Cortex of kidney (tissue), 1 donor: ENCODE measurements at places on chromosomes 7 and 10.

- DNase-seq: no peak
These were observed 78.9 kb downstream of the LRRTM3 start for GRCh38 chr10:67004690-67005089.

DNA sequence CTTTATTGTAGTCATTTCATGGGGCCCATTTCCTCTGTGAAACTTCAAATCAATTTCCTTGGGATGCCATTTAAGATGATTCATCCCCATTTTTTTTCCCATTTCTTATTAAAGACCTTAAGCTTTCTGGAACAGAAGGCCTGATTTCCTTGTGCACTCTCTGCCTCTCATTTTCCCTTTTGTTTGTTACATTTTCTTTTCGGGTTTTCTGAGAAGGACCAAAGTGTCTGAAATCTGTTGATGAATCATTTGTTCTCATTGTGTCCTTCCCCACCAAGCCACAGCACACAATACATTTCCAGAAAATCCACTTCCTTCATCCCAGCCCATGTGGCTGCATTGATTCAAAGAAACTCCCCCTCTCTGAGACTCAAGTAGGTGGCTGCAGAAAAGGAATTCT is 372.4 kb downstream of the SFMBT2 start:
- DNase-seq: no peak

- no peak for DNase-seq
These were observed 4.2 kb upstream of the HOXA7 start for GRCh38 chr7:27160546-27161213.

- no peak for DNase-seq
These were observed 122.9 kb downstream of the RALA start for GRCh38 chr7:39746103-39746819.

DNA sequence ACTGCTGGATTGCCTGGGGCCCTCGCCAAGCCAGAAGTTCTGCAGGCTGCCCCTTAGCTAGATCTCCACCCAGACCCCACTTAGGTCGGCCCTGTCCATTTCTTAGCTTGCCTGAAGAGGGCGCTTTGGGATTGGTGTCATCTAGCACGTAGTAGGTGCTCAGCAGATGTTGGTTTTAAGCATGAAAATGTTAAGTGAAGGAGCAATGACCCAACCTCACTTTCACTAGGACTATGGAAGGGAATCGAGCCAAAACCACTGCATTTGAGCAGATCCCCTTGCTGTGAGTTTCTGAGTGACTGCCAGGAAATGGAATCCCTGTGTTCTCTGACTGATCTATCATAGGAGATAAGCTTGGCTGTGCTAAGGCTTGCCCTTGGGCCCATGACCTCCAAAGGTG is 131.7 kb upstream of the EEPD1 start:
- no peak for DNase-seq

DNA sequence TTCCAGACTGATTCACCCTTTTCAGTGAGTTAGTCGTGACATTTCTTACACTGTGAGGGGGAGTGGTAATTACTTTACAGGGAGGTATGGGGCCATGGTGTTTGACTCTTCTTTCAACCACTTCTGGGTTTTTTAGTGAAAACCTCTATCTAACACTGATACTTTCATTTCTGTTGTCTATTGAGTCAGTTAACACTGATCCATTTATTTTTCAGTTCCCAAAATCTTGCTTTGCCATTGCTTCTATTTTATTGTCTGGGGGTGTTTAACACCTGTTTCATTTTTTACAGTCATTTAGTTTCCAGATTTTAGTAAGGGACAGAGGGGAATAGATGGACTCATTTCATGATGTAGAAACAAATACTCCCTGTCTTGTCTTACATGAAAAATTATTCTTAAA is 61.5 kb downstream of the HELLS start:
- no peak for DNase-seq

- DNase-seq: no peak
These were observed 192.5 kb upstream of the POT1 start for GRCh38 chr7:125122173-125122572.

GRCh38 chr7:3198316-3198715 is 102.7 kb upstream of the SDK1 start:
- DNase-seq: no peak

DNA sequence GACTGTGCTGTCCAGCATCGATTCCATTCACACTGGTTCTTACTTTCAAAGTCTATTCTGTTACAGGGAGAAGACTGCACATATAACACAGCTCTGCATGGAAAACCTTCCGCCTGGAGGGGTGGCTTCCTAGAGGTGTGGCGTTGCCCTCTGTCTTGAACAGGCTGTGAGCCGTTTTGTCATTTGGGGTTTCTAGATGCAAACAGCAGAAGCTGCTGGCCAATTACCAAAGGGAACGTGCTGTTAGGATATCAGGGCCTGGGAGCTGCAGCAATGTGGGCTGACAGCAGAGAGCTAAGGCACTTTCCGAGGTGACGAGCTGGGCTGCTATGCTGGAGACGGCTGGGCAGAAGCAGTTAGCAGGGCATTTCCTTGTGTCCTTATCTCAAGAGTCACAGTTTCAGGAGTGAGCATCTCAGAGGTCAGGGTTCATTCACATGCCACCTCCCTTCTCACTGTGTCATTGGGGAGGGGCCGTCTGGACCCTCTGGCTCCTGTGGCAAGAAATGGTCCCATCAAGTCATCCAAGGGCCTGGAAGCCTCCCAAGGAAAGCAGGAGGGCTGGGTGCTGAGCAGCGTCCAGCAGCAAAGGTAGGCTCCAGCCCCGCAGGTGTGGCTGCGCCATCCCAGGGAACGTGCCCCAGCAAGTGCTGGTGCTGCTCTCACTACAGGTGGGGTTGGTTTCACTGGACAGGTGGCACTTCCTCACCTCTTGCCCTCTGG is 106.5 kb downstream of the WDR37 start:
- no peak for DNase-seq

DNA sequence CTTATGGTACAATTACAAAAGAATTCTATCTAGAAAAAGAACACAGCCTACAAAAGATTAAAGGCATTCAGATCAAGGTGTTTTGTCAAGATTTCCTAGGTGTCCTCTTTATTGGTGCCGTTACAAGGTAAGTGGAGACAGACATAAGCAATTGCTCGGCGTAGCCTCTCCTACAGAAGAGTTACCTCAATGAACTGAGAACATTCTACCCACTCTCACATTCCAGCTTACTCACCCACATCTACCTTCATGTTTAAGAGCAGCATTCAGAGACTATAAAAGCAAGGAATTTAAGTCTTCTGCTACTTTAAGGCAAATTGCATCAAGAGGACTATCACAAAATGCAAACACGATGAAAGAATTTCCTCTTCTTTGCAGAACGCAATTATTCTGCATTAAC is 29.5 kb downstream of the MPP7 start:
- DNase-seq: no peak

DNA sequence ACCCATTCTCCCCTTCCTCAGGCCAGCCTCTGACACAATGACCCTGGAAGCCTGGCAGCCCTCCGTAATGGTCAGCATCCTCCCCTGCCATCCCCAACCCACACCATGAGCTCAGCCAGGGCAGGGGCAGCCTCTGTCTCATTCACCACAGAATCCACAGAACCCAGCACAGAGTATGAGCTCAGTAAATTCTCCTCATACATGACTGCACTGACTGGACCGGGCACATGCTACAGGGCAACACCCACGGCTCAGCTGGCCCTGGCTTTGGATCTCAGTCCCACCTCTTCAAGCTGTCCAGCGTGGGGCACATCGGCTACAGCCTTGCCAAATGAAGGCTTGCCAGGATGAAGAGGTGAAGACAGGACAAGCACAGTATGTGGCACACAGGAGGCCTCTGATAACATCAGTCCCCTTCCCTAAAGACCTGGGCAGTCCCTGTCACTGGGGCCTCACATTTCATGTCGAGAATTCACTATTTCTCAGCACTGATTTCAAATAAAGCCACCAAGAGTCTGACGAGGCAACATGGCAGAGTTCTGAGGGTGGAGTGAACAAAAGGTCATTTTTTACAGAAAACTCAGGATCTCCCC is 7.9 kb downstream of the GPRIN2 start:
- DNase-seq: no peak

DNA sequence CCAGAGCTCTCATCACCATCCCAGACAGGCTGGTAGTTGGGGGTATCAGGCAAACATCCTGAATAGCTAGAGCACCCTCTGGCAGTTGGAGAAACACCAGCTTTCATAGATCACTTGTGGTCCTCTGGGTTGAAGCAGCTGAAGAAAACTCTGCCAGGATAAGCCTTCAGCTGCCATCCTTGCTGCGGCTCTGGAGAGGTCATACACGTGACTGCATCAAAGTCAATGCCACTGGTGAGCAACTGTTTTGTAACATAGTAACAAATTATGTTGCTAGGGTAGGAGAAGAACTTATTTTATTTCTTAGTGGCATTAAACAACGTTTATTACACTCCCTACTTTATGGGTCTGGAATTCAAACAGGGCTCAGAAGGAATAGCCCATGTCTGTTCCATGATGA is 19.2 kb upstream of the PANK1 start:
- no peak for DNase-seq

DNA sequence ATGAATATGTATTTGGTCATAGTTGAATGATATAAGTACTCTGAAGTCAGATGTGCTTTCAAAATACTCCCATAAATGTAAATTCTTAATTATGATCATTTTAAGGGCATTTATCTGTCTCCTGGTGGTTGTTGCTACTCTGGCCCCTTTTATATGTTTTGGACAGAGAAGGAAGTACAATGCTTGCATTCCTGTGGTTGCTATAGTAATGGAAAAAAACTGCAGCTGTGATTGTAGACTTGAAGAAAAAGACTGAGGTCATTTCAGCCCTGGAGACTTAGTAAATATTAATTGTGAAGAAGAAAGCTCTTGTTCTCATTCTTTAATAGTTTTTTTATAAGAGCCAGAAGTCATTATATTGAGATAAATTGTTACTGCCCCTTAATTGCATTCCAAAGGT is 70.2 kb upstream of the FERD3L start:
- DNase-seq: no peak

DNA sequence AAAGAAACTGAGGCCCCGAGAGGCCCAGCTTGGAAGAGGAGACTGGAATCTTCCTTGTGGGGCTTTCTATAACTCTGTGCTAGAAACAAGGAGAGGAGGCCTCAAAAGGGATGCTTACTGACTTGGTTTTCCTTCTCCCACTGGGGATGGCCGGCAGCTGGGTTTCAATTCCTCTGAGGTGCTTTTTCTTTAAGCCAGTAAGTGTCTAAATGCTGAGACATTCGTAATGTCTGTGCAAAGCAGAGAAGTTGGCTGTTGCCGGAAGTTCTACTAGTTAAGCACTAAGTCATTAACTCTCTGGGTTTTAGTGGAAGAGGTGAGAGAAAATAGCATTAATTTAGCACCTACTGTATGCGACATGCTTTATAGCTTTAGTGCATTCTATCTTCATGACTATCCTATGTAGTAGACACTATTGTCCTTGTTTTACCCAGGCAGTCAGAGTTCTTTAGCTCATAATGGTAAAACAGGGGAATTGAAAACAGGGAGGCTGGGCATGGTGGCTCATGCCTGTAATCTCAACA is 135.2 kb downstream of the RGS10 start:
- no peak for DNase-seq

DNA sequence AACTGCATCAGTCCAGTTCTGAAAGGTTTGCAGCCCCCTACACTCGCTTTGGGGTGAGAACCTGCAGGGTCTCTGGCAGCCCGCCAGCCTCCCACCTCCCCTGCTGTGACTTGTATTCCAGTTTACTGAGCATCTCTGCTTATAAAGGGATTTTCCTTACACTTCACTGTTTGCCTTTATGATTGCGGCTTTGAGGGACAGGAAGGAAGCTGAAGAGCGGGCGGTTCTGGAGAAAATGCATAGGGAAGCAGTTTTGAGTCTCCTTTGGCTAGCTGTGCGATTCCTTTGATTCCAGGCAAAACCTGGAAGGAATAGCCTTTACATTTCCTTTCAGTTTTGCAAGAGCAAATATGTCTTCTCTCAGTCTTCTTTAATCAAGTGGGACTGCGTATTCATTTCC is 65.0 kb upstream of the TRIM8 start:
- DNase-seq: no peak

- no peak for DNase-seq
These were observed 1226.7 kb upstream of the LRRN3 start for GRCh38 chr7:109864230-109864629.

DNA sequence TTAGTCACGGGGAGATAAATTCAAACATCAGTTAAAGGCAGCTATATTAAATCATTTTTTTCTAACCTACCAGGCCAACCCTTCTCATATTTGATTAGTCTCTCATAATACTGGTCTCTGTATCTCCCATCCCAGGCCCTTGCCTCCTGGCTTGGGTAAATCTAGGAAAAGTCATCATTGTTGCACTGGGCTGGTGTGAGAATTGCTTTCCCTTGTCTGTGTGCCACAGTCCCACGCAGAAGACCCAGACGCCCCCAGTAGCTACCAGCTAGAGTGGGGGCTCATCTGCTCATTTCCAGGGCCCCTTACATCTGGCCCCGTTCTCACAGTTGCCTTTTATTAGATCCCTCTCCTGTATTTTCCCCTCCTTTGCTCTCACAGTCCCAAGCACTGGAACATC is 67.6 kb upstream of the VIPR2 start:
- no peak for DNase-seq

- DNase-seq: no peak
These were observed 3.0 kb upstream of the DNAAF5 start for GRCh38 chr7:723541-723940.

GRCh38 chr10:78531088-78531487 is 497.4 kb downstream of the RPS24 start:
- DNase-seq: no peak

DNA sequence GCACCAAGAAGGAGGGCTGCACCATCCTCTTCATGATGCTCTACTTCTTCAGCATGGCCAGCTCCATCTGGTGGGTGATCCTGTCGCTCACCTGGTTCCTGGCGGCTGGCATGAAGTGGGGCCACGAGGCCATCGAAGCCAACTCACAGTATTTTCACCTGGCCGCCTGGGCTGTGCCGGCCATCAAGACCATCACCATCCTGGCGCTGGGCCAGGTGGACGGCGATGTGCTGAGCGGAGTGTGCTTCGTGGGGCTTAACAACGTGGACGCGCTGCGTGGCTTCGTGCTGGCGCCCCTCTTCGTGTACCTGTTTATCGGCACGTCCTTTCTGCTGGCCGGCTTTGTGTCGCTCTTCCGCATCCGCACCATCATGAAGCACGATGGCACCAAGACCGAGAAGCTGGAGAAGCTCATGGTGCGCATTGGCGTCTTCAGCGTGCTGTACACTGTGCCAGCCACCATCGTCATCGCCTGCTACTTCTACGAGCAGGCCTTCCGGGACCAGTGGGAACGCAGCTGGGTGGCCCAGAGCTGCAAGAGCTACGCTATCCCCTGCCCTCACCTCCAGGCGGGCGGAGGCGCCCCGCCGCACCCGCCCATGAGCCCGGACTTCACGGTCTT is 1.9 kb downstream of the FZD1 start:
- DNase-seq: no peak

DNA sequence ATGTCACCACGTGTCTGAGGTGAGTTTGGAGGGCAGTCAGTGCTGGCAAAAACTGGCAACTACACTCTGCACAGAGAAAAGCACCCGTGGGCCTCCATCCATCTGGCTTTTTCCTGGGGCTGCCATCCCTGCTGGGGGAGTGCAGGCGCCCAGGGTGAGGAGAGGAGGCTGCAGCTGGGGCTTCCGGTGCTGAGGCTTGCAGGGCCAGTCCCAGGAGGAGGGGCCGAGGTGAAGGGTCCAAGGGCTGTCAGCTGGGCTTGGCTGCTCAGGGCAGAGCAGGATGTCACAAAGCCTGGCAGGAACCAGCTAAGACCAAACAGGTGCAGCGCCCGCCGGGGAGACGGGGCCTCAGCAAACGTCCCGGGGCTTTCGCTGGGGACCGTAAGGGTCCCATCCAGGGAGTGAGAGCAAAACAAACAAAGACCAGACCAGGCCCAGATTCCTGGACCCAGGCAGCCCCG is 77.2 kb downstream of the CFAP46 start:
- no peak for DNase-seq
